ENCODE measurements at places on chromosomes 6 and 20. TPM values are rescaled to one million over a fixed set of nuclear protein-coding genes. Genes with fewer than 3 reads are reported as not detected.

The RFX6 gene
- not detected for total RNA-seq

The COL21A1 gene
- 1.4 TPM for total RNA-seq

The TRIM40 gene
- not detected for total RNA-seq

DNA sequence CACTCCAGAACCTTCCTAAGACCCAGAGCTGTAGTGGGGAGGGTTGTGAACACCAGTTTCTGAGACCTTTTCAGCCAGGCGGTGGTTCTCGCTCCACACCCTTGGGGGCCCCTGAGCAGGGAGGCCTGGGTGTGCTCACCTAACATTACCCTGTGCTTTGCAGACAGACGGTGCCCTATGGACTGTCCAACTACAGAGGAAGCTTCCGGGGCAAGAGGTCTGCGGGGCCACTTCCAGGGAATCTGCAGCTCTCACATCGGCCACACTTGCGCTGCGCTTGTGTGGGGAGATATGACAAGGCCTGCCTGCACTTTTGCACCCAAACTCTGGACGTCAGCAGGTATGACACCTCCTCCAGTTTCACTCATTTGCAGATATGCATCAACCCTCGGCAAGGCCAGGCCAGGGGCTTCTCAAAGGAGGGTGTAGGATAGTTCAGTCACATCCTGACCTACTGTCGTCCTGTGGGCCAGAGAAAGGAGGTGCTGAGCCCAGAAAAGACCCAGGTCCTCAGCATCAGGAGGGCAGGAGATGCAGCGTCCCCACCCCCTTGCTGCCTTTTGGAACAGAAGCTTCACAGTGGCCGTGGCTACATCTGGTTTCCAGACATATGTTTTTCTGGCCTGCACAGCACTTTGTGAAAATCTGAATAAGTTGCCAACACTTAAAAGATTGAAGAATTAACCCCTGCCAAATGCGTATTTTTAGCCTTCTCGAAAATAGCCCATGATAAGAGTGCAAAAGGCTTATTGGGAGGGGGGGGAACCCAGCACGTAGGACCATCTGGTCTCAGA lies 20.6 kb downstream of the EDN3 start:
- H3K4me1 ChIP-seq, result no peaks in the 10 kb centered on the region
- no peak for DNase-seq

DNA sequence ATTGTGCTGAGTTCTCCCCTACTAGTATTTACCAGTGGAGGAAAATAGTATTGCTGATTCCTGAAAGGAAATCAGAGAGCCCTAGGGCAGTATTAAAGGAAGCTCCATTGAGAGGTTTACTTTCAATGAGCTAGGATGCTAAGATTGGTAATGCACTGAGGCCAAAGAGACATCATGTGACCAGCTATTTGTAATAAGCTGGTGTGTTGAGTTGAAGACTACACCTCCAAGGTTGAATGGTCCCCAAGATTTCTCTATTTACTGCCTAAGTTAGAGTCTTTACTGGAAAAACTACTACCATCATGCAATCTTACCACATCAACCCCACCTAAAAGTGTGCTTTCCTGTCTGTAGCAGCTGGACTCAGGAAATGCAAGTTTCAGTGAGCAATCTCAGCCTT lies 151.5 kb upstream of the GJE1 start:
- peaks cover 14% of the 10 kb centered on the region for H3K4me1 ChIP-seq
- H3K36me3 ChIP-seq, result no peaks in the 10 kb centered on the region
- H3K27ac ChIP-seq, result no peak overlapping the region
- no peak for DNase-seq
- H3K4me3 ChIP-seq, result no peak overlapping the region

Measured in cardiac muscle cell (in vitro differentiated cells and primary cell).